Activated CD8-positive, alpha-beta T cell treated with anti-CD3 and anti-CD28 coated beads for 36 hours (primary cell): ENCODE measurements at places on chromosomes 5 and 9.

DNA sequence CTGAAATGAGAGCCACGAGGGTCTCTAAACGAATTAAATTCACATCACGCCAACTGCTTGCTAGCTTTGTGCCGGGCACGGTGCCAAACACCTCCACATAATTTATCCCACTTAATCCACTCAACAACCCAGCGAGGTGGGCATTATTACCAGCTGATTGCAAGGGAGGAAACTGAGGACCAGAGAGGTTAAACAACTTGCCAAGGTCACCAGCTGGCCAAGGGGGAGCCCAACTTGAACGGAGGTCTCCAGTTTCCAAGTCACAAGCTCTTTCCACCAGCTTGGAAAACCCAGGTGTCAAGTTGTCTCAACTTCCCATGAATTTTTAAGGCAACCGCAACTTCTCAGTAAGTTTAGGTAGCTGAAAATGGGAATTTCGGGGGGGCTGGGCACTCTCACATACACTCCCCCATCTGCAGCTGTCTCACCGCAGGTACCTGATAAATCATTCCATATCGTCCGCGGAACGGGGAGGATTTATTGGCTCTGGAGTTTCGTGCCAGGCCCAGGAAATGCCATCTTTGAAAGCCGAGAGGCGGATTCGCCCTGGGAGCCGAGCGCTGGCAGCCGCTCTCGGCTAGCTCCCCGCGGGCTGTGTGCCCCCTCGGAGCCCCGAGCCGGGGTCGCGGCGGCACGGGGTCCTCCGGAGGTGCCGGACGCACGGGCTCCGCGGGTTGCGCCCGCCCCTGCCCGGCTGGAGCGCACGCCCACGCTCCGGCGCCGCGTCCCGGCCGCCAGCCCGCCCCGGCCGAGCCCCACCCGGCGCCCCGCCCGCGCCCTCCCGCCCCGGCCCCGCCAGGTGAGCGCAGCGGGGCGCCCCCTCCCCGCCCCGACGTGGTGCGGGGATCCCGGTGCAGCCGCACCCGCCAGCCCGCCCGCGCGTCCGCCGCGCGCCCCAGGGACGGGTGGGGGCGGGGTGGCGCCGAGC is 617 bp downstream of the PTPN3 start:
- DNase-seq = no peak

GRCh38 chr5:82285206-82285605 is 7.1 kb upstream of the RPS23 start:
- DNase-seq = no peak

- DNase-seq = no peak
Measured at GRCh38 chr5:86756839-86757238, 139.1 kb downstream of the COX7C start.

GRCh38 chr9:12963537-12963936 is 188.7 kb downstream of the LURAP1L start:
- DNase-seq = no peak

DNA sequence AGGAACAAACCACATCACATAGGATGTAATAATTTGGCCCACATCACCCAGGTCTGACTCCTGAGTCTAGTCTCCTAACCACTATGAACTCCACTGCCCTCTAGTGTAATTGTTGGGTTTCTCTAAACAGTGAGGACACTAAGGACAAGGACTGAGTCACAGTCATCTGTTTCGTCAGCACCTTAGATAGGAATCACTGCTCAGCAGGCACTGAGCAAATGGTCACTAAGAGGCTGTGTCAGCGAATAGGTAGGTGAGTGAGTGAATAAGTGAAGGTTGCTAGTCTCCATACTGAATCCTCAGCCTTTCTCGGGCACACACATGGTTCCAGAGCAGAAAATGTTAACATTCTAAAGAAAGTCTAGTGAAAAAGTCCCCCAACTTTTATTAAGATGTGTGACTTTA is 278.6 kb downstream of the SPOCK1 start:
- DNase-seq = no peak

GRCh38 chr9:31848505-31849285 is 535.7 kb upstream of the ACO1 start:
- no peak for DNase-seq

DNA sequence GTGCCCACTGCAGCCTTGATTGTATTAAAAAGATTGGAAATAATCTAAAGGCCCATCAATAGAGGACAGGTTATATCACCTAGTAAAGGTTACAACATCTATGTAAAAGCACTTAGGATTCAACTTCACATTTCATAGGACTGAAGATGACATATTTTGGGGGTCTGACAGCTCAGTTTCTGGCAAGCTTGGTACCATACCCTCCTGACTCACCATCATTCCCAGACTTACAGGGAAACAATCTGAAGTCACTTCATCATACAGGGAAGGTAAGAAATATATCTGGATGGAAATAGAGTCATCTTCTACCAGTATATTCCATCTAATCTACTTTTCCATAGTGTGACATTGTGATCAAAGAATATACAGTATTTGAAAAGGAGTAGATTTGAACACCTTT is 28.8 kb upstream of the DAB2 start:
- DNase-seq = no peak

GRCh38 chr9:121455527-121456239 is 44.0 kb downstream of the GGTA1 start:
- DNase-seq = peak; percentile 83

DNA sequence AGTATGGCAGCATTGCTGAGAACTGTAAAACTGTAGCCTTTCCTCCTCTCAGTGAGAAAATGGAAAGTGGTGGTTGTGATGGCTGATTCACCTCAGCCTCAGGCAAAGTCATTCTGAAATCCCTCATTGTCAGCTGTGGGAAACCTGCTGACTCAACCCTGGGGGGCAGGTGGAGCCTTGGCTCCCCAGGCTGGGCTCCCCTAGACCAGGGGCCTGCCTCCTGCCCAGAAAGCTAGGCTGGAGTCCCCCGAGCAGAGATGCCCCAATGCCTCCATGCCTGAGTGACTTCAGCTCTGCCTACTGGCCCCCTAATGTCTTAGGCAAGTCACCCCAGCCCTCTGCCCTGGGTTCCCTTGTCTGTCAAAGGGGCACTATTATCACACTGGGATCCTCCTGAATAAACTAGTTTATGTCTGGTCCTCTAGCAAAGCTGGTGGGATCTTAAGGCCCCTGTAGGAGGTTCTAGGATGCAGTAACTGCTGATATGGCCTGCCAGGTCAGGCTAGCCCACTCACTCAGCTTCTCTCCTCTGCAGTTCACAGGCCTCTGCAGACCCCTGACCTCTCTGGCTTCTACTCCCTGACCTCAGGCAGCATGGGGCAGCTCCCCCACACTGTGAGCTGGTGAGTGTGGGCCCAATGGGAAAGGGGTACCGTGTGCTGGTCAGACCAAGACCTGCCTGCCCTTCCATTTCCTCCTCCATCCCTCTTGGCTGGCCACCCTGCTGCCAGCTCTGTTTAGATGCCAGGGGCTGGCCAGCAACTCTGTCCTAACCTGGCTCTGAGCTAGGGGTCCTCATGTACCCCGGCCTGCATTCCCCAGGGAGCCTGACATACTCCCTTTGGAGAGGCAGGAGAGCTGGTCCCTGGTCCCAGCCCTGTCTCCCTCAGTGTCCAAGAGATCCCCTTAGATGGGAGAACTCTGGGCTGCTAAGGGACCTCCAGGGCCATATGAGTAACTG is 24.2 kb downstream of the TCF7 start:
- DNase-seq = peak; percentile 90

DNA sequence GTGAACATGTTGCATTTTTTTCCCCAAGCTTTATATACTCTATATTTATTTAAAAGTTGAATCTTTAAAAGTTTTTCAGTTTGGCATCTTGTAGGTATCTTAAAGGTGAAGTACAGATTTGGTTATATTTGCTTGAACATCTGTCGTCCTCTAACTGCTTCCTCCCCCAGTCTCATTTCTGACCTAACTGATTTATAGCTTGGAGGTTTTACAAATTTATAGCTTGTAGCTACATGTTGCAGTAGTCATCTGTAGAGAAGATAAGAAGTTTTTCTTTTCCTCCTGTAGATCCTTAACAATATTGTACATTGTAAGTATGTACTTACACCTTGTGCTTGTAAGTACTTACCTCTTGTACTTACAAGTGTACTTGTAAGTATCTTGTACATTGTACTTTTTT is 31.0 kb upstream of the ROPN1L start:
- no peak for DNase-seq

- DNase-seq = no peak
Measured at GRCh38 chr5:72242796-72243475, 77.1 kb downstream of the MRPS27 start.

GRCh38 chr9:124928116-124928515 is 12.8 kb downstream of the GOLGA1 start:
- DNase-seq = no peak

GRCh38 chr5:32831624-32832023 is 120.5 kb downstream of the NPR3 start:
- no peak for DNase-seq

DNA sequence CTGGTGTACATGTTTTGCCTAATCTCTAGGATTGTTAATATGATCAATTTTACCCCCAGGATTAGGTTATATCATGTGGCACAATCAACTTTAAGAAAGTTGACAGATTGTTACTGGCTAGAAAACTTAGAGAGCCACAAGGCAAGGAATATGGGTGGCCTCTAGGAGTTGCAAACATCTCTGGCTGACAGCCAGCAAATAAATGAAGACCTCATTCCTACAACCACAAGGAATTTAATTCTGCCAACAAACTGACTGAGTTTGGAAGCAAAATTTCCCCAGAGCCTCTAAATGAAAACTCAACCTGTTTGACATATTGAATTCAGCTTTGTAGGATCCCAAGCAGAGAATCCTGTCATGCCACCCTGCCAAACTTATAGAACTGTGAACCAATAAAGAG is 196.4 kb upstream of the PTGER4 start:
- DNase-seq = no peak

- no peak for DNase-seq
Measured at GRCh38 chr5:60223342-60223741, 329.8 kb upstream of the PDE4D start.
